ENCODE measurements at places on chromosomes 3 and 15.

DNA sequence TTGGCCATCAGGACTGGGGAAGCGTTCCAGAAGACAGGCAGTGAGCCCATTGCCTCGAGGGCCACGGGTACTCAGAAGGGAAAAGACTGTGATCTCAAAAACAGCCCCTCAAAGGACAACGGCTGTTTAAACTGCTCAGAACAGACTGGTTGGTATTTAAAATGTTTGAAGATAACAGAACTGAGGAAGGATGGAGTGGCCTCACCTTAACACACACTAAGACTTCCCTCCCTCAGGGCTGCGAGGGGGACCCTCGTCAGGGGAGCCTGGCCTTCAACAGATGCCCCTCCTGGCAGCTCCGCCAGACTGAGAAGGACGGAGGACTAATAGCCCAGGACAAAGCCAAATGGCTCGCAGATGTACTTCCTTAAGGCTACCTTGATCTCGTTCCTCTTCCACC lies 2.6 kb downstream of the STIMATE start:
- no peak for DNase-seq

DNA sequence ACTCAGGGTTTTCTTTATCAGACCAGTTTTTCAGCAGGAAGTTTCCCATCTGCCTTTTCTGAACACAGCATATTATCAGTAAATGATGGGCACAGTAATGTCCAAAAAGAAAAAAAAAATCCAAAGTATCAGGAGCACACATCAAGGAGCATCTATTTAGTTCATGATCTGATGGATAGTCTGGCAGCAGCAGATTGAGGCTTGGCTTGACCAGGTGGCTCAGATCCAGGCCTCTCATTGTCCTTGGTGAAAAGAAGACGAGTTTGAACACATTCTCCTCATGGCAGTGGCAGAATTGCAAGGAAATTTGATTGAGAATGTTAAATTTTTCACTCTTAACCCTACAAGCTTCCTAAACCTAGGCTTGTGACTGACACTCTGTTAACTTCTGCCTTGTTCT lies 192.9 kb downstream of the OXSM start:
- DNase-seq, result no peak

DNA sequence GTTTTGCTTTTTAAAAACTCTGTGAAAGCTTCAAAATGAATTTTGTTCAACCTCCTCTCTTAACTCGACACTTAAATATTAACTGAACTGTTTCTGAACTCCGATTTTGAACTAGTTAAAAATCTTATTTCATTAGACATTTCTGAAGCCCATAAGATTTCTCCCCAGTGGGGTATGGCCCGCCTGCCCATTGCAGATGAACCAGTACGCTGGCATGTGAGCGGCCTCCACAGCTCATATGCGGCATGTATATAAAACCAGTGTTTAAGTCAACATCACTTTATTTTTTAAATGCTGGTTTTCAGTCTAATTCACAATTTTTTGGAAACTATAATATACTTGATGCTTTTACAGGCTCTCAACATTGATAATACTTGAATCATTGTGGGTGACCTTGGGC lies 50.2 kb downstream of the CPN2 start:
- DNase-seq, result no peak

DNA sequence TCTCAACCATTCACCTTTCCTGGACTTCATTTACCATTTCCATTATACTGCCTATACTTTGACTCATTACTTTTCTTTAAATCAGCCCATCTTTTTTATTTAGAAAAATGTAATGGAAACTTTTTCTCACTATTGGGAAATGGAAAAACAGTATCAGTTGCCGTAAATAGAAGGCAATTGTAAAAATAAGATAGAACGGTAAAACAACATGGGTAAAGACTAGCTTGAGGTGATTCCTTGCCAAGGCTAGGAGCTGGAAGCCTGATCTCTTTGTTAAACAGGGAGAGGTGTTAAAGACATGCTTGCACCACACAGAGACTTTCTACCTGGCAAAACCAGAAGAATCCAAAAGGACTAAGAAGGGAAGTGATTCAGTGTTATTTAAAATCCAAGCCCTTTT lies 5.9 kb downstream of the FGD5 start:
- no peak for DNase-seq

DNA sequence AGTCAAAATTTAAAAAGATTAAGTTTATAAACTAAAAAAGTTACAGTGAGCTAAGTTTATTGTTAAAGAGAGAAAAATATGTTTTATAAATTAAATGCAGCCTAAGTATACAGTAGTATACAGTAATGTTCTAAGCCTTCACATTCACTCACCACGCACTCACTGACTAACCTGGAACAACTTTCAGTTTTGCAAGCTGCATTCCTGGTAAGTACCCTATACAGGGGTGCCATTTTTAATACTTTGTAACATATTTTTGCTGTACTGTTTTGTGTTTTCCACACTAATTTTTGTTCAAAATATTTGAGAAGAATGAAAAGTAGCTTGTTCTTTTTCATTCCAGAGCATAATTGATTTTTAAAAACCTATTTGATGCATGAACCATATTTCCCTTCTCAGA lies 524.9 kb downstream of the RBMS3 start:
- DNase-seq, result no peak

DNA sequence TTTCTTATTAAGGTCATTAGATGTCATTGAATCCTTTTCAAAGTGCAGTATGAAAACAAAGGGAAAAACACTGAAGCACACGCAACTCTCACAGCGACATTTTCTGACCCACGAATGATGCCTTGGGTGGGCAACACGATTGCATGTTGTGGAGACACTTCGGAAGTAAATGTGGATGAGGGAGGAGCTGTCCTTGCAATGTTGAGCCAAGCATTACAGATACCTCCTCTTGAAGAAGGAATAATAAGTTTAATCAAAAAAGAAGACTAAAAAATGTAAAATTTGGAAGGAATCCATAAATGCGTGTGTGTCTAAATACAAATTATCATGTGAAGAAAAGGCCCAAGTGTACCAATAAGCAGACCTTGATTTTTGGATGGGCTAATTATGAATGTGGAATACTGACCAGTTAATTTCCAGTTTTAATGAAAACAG lies 16.9 kb downstream of the THBS1 start:
- DNase-seq, result no peak

- DNase-seq, result peak; percentile 72
Observed at GRCh38 chr3:51799879-51800749, 21.1 kb upstream of the IQCF6 start.

- no peak for DNase-seq
Observed at GRCh38 chr3:53719796-53720195, 126.4 kb downstream of the CHDH start.

GRCh38 chr3:47265008-47265407 lies 17.6 kb downstream of the KIF9 start:
- no peak for DNase-seq

DNA sequence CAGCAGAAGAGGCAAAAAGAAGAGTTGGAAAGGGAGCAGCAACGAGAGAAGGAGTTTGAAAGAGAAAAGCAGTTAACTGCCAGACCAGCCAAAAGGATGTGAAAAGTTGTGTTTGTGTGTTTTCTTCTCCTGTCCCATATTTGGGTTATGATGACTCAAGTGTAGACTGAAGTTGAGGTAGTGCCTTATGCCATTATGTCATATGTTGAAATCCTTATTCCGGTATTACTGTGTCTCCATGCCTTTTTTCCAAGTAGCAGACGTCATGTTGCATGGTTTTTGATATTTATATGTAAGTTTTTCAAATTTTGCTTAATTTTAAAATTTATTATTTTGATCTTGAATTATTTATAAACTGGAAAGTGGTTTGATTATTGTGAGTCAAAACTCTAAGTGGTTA lies 19.2 kb downstream of the BLOC1S6 start:
- no peak for DNase-seq

GRCh38 chr3:68088636-68089035 lies 434.2 kb upstream of the SUCLG2 start:
- DNase-seq, result no peak

Data from hepatocyte (in vitro differentiated cells).